ENCODE measurements at places on chromosomes 1 and 21. TPM values are rescaled to one million over a fixed set of nuclear protein-coding genes. Genes with fewer than 3 reads are reported as not detected.
A peak's percentile ranks its signal among the peaks of the same experiment; 100 is the strongest.

GRCh38 chr1:85847356-85847755 lies 139.1 kb upstream of the ZNHIT6 start:
- no peak for DNase-seq
- H3K4me1 ChIP-seq: no peaks in the 10 kb centered on the region
- no peaks in the 10 kb centered on the region for H3K36me3 ChIP-seq
- H3K27me3 ChIP-seq: peaks cover 2% of the 10 kb centered on the region
- H3K4me3 ChIP-seq: no peak overlapping the region
- no peak overlapping the region for H3K27ac ChIP-seq

DNA sequence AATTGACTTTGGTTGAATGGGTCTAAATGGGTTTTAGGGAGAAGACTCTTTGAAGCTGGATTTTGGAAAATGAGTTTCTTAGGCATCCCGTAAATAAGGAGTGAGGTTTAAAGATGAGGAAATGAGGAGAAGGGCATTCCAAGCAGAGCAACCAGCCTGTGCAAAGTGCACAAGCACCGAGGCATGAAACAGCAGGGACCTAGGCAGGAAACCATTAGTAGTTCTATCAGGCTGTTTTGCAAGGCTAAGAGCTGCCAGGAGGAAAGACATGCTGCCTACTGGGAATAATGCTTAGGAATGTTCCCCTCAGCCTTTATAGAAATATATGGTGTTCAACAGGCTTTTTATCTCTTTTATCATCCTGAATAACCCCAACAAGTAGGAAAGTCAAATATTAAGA lies 153.1 kb upstream of the FGGY start:
- no peak for DNase-seq
- H3K4me3 ChIP-seq: no peak overlapping the region
- no peaks in the 10 kb centered on the region for H3K36me3 ChIP-seq

GRCh38 chr1:15684042-15684461 lies at the start of gene PLEKHM2:
Gene PLEKHM2, plus strand, starts transcription at chr1:15684320. Its CDS starts 239 bp downstream, at chr1:15684559.
- H3K27me3 ChIP-seq: no peaks in the 10 kb centered on the region
- peaks cover 11% of the 10 kb centered on the region for H3K36me3 ChIP-seq
- peak within 1 kb of the TSS; percentile 85 for H3K4me3 ChIP-seq
- H3K4me1 ChIP-seq: peaks cover 47% of the 10 kb centered on the region

GRCh38 chr1:230140221-230141020 lies 73.4 kb downstream of the GALNT2 start:
- H3K36me3 ChIP-seq: no peaks in the 10 kb centered on the region
- H3K4me1 ChIP-seq: peaks cover 42% of the 10 kb centered on the region
- H3K27me3 ChIP-seq: no peaks in the 10 kb centered on the region
- no peak overlapping the region for H3K4me3 ChIP-seq

DNA sequence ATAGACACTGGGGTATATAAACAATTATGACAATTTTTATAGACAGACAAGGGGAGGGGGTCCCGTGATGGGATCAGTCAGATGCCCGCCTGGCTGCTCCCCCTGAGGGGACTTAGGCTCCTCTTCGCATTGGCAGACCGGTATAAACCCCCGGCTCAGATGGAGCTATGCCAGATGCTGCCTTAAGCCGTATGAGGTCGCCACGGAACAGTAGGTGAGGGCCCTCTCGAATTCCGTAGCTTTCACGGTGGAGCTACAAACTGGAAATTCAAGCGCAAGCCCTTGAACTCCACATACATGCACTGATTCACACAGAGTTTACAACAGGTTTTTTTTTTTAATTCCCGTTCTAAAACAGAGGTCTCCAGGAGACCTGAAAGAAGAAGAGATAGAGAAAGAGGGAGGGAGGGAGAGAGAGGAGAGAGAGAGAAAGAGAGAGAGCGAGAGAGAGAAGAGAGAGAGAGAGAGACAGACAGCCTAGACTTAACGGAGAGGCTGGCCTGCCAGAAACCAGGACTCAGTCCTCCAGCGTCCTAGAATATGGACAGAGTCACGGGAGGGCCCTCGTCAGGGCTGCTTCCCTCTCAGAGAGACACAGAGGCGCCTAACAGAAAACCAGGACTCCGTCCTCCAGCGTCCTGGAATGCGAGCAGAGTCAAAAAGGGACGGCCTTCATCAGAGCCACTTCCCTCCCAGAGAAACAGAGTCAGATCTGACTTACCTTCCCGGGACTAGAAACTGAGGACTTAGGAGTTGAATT lies 24.4 kb upstream of the TMEM54 start:
- no peak overlapping the region for H3K4me3 ChIP-seq
- peak; percentile 19 for DNase-seq
- H3K4me1 ChIP-seq: peaks cover 14% of the 10 kb centered on the region
- H3K36me3 ChIP-seq: no peaks in the 10 kb centered on the region
- H3K27ac ChIP-seq: no peak overlapping the region

GRCh38 chr21:18760247-18760646 lies 356.7 kb upstream of the TMPRSS15 start:
- H3K4me1 ChIP-seq: no peaks in the 10 kb centered on the region
- no peaks in the 10 kb centered on the region for H3K27me3 ChIP-seq
- DNase-seq: no peak
- H3K36me3 ChIP-seq: no peaks in the 10 kb centered on the region

Gene C1orf53
- total RNA-seq: 1.2 TPM

- H3K36me3 ChIP-seq: no peaks in the 10 kb centered on the region
- no peak for DNase-seq
- no peaks in the 10 kb centered on the region for H3K4me1 ChIP-seq
- H3K27me3 ChIP-seq: no peaks in the 10 kb centered on the region
- H3K4me3 ChIP-seq: no peak overlapping the region
These were observed 276.2 kb downstream of the USP25 start for GRCh38 chr21:16005996-16006395.

DNA sequence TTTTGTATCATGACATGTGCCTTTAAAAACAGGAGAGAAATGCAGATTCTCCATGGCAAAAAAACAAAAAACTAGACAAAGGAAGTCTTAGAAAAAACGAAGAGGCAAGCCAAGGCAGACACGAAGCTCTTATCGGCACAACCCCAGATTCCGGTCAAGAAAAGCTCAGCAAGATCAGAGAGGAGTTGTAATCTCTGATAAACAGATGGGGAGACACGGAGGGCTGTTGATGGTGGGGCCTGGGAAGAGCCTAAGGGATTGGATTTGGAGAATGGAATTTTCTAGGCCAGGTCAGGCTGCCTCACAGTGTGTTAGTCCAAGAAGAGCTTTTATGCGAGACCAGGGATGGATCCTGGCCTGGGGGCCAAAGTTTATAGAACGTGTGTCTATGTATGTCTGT lies 96.2 kb upstream of the AKT3 start:
- no peaks in the 10 kb centered on the region for H3K4me1 ChIP-seq
- H3K27ac ChIP-seq: no peak overlapping the region
- DNase-seq: no peak
- no peaks in the 10 kb centered on the region for H3K27me3 ChIP-seq
- H3K36me3 ChIP-seq: no peaks in the 10 kb centered on the region

GRCh38 chr1:108316545-108316944 lies 72.7 kb upstream of the NBPF4 start:
- no peak overlapping the region for H3K27ac ChIP-seq
- no peaks in the 10 kb centered on the region for H3K4me1 ChIP-seq
- H3K4me3 ChIP-seq: no peak overlapping the region

Gene FCN3
- not detected for total RNA-seq

Gene UBASH3A
- total RNA-seq: 83.7 TPM

DNA sequence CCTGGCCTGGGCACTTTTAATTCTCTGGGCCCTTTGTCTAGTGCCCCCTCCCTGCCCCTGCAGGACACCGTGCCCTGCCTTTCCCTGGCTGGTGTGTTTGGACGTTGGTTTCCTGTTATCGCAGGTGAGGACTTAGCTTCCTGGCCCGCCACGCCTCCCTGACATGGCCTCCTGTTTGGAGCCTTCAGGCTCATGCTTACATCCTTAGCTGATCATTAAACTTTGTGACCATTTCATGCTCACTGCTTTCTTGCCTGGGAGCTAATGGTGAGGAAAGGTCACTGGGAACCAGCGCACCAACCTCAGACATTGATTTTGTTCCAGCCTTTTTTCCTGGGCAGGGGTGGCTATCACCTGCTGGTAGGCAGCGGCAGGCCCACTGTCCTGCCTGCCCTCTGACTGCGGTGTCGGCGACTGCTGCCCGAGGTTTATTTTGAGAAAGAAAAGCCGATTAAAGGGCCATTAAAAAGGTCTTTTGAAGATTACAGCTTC lies 3.7 kb downstream of the PFKL start:
- H3K27ac ChIP-seq: peak overlapping the region; percentile 84
- peak; percentile 30 for DNase-seq
- peak overlapping the region; percentile 65 for H3K4me3 ChIP-seq
- H3K36me3 ChIP-seq: peaks cover 19% of the 10 kb centered on the region

DNA sequence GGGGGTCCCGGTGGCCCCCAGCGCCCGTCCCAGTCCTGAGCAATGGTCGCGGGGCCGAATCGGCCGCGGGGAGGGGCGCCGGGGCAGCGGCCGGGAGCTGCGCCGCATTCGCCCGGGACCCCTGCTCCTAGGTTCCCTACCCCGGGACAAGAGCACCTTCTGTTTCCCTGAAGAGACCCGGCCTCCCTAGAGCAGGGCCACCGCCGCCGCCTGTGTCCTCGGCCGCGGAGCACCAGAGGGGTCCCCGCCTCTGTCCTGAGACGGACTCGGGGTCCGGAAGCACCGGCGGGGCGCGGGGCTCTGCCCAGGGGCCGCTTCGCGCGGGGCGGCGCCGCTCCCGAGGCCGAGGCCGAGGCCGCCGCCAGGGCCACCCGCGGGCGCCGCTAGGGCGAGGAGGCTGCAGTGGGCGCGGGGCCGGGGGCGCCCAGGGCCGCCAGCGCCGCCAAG lies 157.9 kb downstream of the CASZ1 start:
- no peak for DNase-seq
- H3K36me3 ChIP-seq: no peaks in the 10 kb centered on the region
- H3K4me3 ChIP-seq: no peak overlapping the region
- H3K27ac ChIP-seq: no peak overlapping the region
- H3K27me3 ChIP-seq: peaks cover 7% of the 10 kb centered on the region
- H3K4me1 ChIP-seq: no peaks in the 10 kb centered on the region

- DNase-seq: no peak
- no peak overlapping the region for H3K27ac ChIP-seq
- no peaks in the 10 kb centered on the region for H3K4me1 ChIP-seq
- no peak overlapping the region for H3K4me3 ChIP-seq
- H3K36me3 ChIP-seq: peaks cover 3% of the 10 kb centered on the region
- no peaks in the 10 kb centered on the region for H3K27me3 ChIP-seq
These were observed 151.6 kb downstream of the DISC1 start for GRCh38 chr1:231778009-231778719.

Gene OR2T33
- total RNA-seq: not detected

GRCh38 chr1:95364546-95364945 lies 130.5 kb downstream of the RWDD3 start:
- no peak overlapping the region for H3K27ac ChIP-seq
- DNase-seq: no peak
- no peak overlapping the region for H3K4me3 ChIP-seq

Gene MAP10
- 4.0 TPM for total RNA-seq

- no peak overlapping the region for H3K4me3 ChIP-seq
- H3K36me3 ChIP-seq: peaks cover 18% of the 10 kb centered on the region
- no peak overlapping the region for H3K27ac ChIP-seq
- peaks cover 42% of the 10 kb centered on the region for H3K4me1 ChIP-seq
These were observed 3.4 kb downstream of the ZNF326 start for GRCh38 chr1:89998306-89998705.

DNA sequence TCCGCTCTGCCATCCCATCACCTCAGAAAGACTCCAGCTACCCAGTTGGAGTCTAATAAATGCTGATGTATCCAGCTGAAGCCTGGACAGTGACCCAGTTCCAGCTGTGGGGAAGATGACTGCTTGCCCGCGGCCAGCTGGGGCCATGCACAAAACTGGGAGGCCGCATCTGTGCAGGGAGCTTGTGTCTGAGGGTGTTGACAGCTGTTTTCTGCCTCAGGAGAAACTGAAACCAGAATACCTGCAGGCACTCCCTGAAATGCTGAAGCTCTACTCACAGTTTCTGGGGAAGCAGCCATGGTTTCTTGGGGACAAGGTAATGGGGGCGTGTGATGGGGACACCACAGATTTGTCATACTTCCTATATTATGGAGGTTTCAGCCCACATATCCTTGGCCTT lies 3.2 kb downstream of the GSTM2 start:
- H3K4me3 ChIP-seq: no peak overlapping the region
- no peaks in the 10 kb centered on the region for H3K27me3 ChIP-seq
- DNase-seq: no peak
- H3K36me3 ChIP-seq: peaks cover 2% of the 10 kb centered on the region
- no peak overlapping the region for H3K27ac ChIP-seq

Gene KHDC4
- 66.3 TPM for total RNA-seq

DNA sequence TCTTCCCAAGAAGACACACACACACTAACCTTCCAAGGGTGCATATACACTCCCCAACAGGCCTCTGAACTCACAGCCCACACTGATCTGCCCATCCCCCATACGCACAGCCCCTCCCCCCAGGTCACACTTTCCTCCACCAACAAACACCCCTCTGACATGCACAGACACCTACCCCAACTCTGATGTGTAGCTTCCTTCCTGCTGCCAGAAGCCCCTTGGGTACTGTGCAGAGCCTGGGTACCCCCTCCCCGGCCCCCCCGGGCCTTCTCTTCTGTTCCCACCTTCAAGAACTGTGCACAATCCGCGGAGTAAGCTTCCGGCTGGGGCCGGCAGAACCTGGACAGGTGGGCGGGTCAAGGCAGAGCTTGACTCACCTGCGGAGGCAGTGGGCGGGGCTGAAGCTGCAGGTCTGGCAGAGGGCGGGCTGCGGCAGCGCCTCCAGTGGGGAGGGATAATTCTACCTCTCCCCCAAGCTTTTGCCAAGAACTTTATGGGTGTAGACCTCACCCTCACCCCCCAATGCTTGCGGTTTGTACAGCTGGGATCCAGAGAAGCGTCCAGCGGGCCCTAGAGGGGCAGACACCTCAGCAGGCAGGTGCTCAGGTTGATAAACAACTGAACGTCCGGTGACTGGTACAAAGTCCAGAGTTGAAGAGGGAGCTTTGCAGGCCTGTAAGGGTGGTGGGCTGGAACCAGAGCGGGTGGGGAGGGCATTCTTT lies at the start of gene C1orf210:
C1orf210 (minus strand) TSS at position 313 of the 722 bp plus-strand sequence. CDS start 2,311 bp downstream, outside the sequence.
- H3K27ac ChIP-seq: peak within 1 kb of the TSS; percentile 26
- H3K27me3 ChIP-seq: peaks cover 13% of the 10 kb centered on the region

DNA sequence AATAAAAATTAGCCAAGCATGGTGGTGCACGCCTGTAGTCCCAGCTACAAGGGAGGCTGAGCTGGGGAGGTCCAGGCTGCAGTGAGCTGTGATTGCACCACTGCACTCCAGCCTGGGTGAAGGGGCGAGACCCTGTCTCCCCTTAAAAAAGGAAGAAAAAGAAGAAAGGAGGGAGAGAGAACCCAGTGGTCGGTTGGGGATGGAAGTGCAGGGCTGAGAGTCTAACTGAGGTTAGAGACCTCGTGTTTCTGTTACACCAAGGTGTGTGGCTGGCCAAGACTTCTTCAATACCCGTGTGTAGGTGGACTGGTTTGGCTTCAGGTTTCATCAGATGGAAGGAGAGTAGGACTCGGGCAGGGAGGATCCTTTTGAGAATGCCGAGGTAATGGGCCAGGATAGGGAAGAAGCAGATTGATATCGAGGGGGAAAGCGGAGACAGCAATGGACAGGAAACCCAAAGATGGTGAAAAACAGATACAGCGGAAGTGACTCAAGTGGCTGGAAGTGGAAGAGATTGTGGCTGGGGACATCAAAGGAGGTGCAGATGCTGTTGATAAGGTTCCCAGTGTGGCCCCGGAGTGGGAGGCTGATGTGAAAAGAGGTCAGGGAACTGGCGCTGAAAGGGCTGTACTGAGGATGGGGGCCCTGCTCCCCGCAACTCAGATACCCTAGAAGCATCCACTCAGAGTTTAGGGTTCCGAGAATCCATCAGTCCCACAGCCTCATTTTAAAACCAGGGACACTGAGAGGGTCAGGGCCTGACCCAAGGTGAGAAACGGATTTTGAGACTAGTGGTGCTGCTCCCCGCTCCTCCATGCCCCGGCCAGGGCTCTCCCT lies 681 bp upstream of the UBXN10 start:
- peak; percentile 79 for DNase-seq
- H3K4me3 ChIP-seq: peak overlapping the region; percentile 46
- H3K27ac ChIP-seq: peak overlapping the region; percentile 78
- peaks cover under 1% of the 10 kb centered on the region for H3K36me3 ChIP-seq
